ENCODE measurements at places on chromosomes 3 and 15. TPM values are rescaled to one million over a fixed set of nuclear protein-coding genes. Genes with fewer than 3 reads are reported as not detected.

Gene ALG3
- 63.6 TPM for polyA plus RNA-seq

DNA sequence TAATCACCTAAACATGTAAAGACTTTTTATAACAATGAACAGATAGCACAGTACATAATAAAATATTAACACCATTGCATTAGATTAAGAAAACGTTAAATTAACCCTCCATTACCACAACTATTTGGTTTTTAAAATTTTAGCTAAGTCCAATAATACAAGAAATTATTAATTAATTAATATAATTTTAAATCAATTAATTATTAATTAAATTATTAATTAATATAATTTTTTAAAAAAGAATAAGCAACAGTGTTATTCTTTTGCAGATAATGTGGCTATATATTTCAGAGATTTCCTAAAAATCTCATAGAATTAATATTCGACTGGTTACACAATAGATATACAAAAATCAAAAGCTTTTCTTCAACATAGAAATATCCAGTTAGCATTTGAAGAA lies 82.5 kb downstream of the ECT2 start:
- DNase-seq = no peak

DNA sequence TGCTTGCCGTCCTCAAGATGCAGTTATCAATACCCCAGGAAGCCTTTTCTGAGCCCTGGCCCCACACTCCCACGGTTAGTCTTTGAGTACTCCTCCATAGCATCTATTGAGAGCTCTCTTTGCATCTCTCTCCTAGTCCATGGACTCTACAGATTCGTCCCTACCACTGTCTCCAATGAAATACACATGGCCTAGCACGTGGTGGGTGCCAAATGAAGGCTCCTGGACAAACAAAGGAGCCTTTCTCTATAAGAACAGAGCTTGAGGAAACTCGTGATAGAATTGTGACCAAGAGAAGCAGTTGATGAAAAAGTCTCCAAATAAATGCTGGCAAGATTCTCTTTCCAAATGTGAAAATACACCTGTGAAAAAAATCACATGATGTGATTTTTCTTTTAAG lies 166.1 kb downstream of the GABRG3 start:
- no peak for DNase-seq

DNA sequence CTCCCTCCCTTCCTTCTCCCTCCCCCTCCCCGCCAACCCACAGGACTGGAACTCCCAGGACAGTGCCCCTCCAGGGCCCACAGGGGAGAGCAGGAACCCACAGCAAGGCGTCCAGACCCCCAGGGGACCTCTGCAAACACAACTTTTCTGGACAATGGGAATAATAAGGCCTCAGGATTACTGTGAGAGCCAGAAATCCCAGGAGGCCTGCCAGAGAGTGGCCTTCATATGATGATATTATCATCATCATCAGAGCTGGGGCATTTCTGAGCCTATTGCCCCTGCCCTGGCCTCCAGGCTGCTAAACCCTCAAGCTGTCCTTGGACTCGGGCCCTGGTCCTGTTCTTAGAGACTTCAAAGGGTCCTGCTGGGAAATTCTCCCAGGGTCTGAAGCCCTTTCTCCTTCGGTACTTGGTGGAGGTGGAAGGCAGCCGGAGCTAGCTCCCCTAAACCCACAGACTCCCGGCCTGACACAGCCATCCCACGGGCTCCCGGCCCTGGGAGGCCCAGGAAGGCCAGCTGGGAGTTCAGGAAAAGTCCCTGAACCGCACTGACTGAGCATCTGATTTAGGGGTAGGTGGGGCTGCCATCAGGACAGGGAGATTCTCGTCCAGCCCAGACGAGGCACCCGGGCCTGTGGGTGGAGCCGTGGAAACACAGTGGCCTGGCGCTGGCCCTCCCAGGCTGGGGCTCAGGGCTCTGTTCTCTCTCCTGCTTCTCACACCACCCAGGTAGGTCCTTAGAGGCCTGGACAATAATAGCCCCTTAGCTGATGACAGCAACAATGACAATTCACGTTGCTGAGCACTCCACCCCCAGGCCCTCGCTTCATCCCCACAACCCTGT lies 4.9 kb downstream of the CALML4 start:
- no peak for DNase-seq

- no peak for DNase-seq
Measured at GRCh38 chr15:79051029-79051428, 39.6 kb downstream of the RASGRF1 start.

DNA sequence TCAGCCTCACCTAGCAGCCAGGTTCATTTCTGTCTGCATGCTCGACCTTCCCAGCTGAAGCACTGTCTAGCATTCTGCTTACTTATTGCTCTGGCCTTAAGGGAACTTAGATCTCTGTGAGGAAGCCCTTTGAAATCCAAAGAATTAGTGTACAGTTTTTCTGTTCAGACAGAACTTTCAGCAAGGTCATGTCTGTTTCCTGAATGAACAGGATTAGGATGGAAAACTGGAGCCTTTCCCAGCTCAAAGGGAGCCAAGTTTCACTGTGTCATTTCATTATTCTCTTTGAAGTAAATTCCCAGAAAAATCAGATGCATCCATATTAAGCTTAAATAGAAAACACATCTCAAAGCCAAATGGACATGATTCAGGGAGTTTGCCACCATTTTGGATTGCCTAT lies 457.3 kb upstream of the KCNMB2 start:
- DNase-seq = peak; percentile 82
